A549 treated with GW870086 at 1 μM for 4 hours (cell line): ENCODE measurements at places on chromosomes 6 and 20. TPM values are rescaled to one million over a fixed set of nuclear protein-coding genes. Genes with fewer than 3 reads are reported as not detected.

The ADGRG6 gene
- total RNA-seq = 38.2 to 62.5 TPM (median 55.0 TPM) in 5 replicates

The RSPH4A gene
- 0.19 to 0.27 TPM (median 0.24 TPM) in 5 replicates for total RNA-seq

The SLC32A1 gene
- total RNA-seq = not detected in 5 replicates

The TMEM74B gene
- 1.9 to 3.7 TPM (median 3.3 TPM) in 5 replicates for total RNA-seq

The TRIM31 gene
- 0.33 to 1.4 TPM (median 0.83 TPM) in 5 replicates for total RNA-seq

The MDFI gene
- total RNA-seq = 0.40 to 0.77 TPM (median 0.57 TPM) in 5 replicates

The DUSP15 gene
- total RNA-seq = 0.66 to 1.6 TPM (median 1.0 TPM) in 5 replicates

The SLC12A5 gene
- total RNA-seq = 11.7 to 15.2 TPM (median 15.1 TPM) in 5 replicates

The CFB gene
- total RNA-seq = 1.6 to 3.3 TPM (median 2.4 TPM) in 5 replicates

The NOTCH4 gene
- total RNA-seq = 0.38 to 0.79 TPM (median 0.71 TPM) in 5 replicates

The TSBP1 gene
- total RNA-seq = not detected in 5 replicates

The DYNLT2 gene
- 0.44 to 0.68 TPM (median 0.57 TPM) in 5 replicates for total RNA-seq

The L3MBTL1 gene
- total RNA-seq = 0.89 to 1.1 TPM (median 1.1 TPM) in 5 replicates

The C6orf132 gene
- total RNA-seq = 2.6 to 3.5 TPM (median 2.6 TPM) in 5 replicates

The PBOV1 gene
- total RNA-seq = not detected in 5 replicates

The TSPO2 gene
- not detected in 5 replicates for total RNA-seq
